ENCODE measurements at places on chromosomes 7 and 10.

GRCh38 chr7:76317782-76318487, 15.5 kb downstream of the HSPB1 start:
- peak; percentile 88 for DNase-seq

DNA sequence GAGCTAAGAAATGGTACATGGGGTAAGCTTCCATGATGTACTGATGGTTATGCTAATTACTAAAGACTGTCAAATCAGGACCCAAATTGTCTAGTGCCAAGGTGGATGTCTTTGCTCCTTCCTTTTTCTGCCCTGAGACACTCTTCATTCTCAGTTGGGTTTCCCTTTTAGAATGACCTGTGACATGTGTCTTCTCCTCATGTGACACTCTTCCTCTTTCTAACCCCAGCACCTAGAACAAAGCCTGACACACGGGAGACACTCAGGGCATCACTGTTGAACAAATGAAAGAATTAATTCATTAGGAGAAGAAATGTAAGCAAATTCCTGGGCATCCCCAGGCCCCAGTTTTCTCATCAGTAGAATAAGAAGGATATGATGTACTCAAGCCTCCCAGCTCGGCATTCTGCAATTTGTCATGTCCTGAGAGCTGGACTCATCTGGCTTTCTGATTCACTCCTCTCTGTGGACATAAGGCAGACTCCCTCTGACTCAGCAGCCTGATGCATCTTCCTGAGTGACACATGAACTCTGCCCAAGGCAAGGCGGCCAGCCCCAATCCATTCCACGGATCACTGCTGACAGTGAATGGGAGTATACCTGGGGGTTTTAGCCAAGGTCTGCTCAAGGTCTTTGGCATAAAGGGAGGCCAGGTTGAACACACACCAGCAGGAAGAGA, 473.8 kb downstream of the KCNMA1 start:
- no peak for DNase-seq

DNA sequence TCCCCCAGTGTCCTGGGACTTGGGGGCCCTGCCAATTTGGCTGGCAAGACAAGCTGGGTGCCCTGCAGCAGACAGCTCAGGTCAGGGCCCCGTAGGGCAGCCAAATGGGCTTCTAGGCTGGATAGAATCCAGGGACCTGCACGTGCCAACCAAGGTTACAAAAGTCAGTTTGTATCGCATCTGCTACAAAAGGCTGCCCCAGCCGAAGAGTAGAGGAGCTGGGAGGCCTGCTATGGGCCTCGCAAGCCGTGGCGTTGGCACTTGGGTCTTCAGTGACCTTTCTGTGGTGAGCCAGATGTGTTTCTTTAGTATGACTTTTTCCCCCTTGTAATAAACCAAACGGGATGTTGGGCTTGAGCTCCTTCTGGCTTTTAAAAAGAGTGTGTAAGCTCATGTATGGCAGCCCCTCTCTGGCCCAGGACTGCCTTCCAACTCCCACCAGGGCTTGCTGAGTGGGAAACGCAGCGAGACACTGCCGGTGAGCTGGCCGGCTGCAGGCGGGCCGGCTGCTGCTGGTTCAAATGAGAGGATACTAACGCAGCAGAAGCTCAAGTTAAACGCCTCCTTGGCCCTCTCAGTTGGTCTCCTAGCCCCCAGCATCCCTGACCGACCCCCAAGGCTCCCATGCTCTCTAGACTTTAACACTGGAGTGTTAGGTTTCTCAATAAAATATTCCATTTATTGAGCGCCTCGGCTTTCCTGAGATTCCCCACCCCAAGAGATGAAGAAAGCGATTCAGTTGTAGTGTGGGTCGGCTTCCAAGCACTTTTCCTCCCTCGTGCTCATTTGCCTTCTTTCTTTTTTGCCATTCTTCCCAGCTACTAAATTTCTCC, 3.1 kb upstream of the HOXA10 start:
- no peak for DNase-seq

GRCh38 chr10:129877773-129878371, 86.2 kb downstream of the EBF3 start:
- DNase-seq: peak; percentile 3

GRCh38 chr10:58488921-58489320, 23.8 kb upstream of the BICC1 start:
- no peak for DNase-seq

- no peak for DNase-seq
Observed at GRCh38 chr10:122288262-122288661, 17.2 kb downstream of the BTBD16 start.

GRCh38 chr7:139829025-139829774, at the start of gene TBXAS1:
TBXAS1 (plus strand) TSS chr7:139829264; CDS start chr7:139829391, 127 bp downstream.
- no peak for DNase-seq

DNA sequence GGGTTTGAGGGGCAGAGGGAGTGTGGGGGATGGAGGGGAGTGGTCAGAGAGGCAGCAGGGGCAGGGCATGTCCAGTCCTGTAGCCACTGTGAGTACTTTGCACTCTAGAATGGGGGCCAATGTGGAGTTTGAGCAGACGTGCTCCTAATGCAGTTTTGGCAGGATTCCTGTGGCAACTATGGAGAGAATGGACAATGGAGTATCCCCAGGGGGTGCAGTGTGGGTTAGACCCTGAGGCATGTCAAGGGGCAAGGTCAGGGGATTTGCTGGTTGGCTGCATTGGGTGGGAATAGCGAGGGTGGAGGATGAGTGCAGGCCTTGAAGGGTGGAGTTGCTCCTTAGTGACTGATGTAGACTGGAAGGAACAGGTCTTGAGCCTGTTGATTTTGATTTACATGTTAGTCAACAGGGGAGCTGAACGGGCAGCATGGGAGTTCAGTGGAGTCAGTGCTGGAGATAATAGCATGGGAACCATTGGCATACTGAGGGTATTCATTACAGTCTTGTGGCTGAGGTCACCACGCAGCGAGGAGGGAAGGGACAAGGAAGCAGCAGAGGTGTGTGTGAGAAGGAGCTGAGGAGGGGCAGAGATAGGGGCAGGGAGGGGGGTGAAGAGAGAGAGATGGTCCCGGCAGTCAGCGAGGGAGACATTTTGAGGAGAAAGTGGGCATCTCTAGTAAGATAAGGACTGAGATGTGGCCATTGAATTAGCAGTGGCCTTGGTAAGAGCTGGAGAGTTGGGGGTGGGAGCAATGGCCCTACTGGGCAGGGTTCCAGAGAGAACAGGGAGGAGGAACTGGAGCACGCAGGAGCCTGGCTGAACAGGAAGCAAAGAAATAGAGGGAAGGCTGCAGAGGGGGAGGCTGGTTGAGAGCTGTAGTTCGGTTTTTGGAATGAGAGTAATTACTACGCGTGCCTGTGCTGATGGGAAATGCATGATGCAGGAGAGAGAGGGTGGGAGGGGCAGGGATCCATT, 112.7 kb downstream of the CCNY start:
- DNase-seq: no peak

- DNase-seq: no peak
Observed at GRCh38 chr7:48868916-48869315, 55.4 kb upstream of the CDC14C start.

GRCh38 chr7:151351027-151351426, 9.4 kb downstream of the NUB1 start:
- no peak for DNase-seq

- DNase-seq: no peak
Observed at GRCh38 chr7:97006816-97007582, 1.6 kb downstream of the DLX6 start.

DNA sequence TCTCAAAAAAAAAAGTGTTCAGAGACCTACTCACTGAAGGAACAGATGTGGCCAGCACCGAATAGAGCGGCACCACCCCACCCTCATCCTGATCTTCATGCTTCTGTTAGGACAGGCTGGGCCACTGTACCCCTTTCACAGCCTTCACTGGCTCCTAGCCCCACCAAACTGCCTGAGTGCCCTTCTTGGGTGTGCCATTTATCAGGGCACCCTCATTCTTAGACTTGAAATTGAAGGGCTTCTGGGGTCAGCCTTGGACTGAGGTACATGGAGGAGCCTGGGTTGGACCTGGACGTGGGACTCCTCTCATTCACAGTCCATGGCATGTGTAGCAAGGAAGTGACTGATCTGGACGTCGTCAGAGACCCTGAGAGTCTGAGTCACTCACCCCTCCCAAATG, 190.3 kb downstream of the COBL start:
- no peak for DNase-seq

DNA sequence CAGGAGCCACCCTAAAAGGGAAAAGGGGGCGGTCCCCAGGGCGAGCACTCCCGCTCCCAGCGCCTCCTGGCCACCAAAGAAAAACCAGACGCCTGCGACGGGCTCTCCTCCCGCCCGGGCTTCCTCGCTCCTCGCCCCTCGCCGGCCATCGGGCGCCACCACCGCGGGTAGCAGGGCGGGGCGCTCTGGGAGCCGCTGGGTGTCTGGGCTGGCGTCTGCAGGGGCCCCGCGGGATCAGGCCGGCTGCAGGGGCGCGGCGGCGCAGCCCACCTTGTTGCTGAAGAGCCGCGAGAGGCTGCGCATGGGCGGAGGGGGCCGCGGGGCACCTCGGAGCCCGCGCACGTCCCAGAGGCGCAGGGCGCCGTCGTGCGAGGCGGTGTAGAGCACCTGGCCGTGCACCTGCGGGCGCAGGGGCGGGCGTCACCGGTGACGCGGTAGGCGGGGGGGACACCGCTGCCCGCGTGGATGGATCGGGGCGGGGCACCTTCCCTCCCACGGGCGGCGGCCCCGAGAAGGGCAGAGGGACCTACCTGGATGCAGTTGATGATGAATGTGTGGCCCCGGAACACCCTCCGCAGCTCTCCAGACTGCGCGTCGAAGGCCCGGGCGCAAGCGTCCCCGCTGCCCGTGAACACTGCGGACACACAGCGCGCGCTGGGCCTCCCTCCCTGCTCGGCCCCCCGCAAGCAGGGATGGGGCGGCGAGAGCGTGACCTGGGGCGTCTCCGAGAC, 28.3 kb downstream of the WDR86 start:
- no peak for DNase-seq

- DNase-seq: no peak
Observed at GRCh38 chr7:106603346-106603745, 57.6 kb downstream of the CCDC71L start.

GRCh38 chr7:157694376-157694665, 357.5 kb downstream of the DNAJB6 start:
- DNase-seq: no peak

GRCh38 chr7:140744005-140744404, 47.5 kb downstream of the NDUFB2 start:
- DNase-seq: no peak

GRCh38 chr10:4307910-4308309, 518.1 kb upstream of the AKR1E2 start:
- DNase-seq: no peak

GRCh38 chr10:45553155-45553554, 119.4 kb downstream of the ZFAND4 start:
- no peak for DNase-seq

GRCh38 chr10:128780156-128780761, 654.0 kb upstream of the MKI67 start:
- no peak for DNase-seq

GRCh38 chr10:102549549-102549948, 45.8 kb downstream of the SUFU start:
- DNase-seq: no peak

DNA sequence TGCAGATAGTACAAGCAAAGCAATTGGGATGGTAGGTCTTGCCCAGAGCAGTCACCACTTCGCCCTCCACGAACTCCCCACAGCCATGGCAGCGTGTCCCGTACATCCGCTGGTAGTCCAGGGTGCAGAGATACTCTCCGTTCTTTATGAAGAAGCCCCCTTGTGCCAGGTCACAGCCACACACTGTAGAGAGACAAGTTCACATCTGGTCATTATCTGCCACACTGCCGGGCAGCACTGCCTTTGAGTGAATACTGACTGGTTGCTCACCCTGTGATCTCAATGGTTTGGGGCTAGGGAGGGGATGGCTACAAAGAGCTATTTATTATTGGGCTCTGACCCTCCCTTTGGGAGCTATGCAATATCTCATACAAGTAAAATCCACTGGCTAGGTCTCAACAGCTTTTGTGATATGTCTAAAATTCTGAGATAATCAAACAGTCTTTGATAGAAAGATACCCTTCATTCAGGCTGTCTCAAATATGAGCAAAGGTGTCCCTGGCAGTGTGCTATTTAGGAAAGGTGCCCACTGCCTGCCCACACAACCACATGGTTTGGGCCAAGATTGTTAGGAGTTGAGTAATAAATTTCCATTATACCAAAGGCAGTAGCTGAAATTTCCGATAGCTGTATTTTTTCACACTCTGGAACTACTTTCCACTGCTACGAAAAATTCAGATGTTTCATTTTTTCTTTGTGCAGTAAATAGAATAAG, 82.5 kb downstream of the ABLIM1 start:
- DNase-seq: no peak

- DNase-seq: no peak
Observed at GRCh38 chr10:91105269-91105668, 115.2 kb upstream of the PCGF5 start.

- no peak for DNase-seq
Observed at GRCh38 chr7:91929463-91929862, 11.2 kb upstream of the AKAP9 start.

GRCh38 chr10:44261710-44262455, 123.0 kb downstream of the CXCL12 start:
- DNase-seq: no peak

DNA sequence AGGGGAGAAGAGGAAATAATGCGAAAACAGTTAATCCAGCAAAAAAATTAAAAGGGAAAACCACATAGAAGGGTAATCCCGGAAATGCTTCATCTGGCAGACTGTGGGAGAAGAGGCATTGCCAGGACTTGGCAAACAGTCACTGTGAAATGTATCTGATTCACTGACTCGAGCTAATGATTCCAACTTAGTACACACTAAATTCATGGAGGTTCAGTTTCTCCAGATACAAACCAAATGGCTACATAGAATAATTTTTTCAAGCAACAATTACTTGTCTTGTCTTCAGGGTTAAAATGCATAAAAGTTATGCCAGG, 36.4 kb downstream of the GDI2 start:
- no peak for DNase-seq

- DNase-seq: no peak
Observed at GRCh38 chr7:70698219-70698832, 433.6 kb upstream of the GALNT17 start.

- DNase-seq: no peak
Observed at GRCh38 chr7:30678805-30679204, 3.5 kb downstream of the CRHR2 start.

GRCh38 chr7:117895276-117895675, 22.0 kb upstream of the CTTNBP2 start:
- no peak for DNase-seq

GRCh38 chr10:43236176-43236850, 30.6 kb downstream of the RASGEF1A start:
- no peak for DNase-seq

GRCh38 chr10:44394696-44395381, 9.9 kb upstream of the CXCL12 start:
- DNase-seq: no peak
